ENCODE measurements at places on chromosomes 3 and 15. TPM values are rescaled to one million over a fixed set of nuclear protein-coding genes. Genes with fewer than 3 reads are reported as not detected.

PFKFB4 gene
- 15.8 TPM for total RNA-seq

ZDHHC19 gene
- total RNA-seq = 0.91 TPM

CPB1 gene
- total RNA-seq = 0.31 TPM

NT5DC2 gene
- total RNA-seq = 27.3 TPM

GABRB3 gene
- total RNA-seq = 90.6 TPM

CCRL2 gene
- total RNA-seq = 0.85 TPM

PDZRN3 gene
- total RNA-seq = 53.9 TPM

SOX2 gene
- total RNA-seq = 83.2 TPM

GUCA1C gene
- not detected for total RNA-seq

CAPN7 gene
- total RNA-seq = 52.0 TPM

WNT7A gene
- total RNA-seq = 4.2 TPM

HCN4 gene
- 3.0 TPM for total RNA-seq

RTP3 gene
- not detected for total RNA-seq

GOLGA6L10 gene
- total RNA-seq = 2.0 TPM

PATL2 gene
- total RNA-seq = 0.63 TPM

NANOGP8 gene
- not detected for total RNA-seq

VIPR1 gene
- total RNA-seq = 37.4 TPM

SPESP1 gene
- 0.79 TPM for total RNA-seq

HRH1 gene
- 14.3 TPM for total RNA-seq

FANCD2OS gene
- total RNA-seq = not detected

GP5 gene
- 0.26 TPM for total RNA-seq

TNNC1 gene
- not detected for total RNA-seq

SCN5A gene
- 1.0 TPM for total RNA-seq

ZNF660 gene
- total RNA-seq = 9.8 TPM

ROPN1B gene
- total RNA-seq = 1.0 TPM

CHL1 gene
- total RNA-seq = 144 TPM

KLHL40 gene
- not detected for total RNA-seq

CAND2 gene
- total RNA-seq = 32.2 TPM

MUSTN1 gene
- total RNA-seq = 2.1 TPM

NECTIN3 gene
- total RNA-seq = 32.7 TPM

ZBBX gene
- total RNA-seq = 28.6 TPM

TPM1 gene
- 215 TPM for total RNA-seq

GOLGA8J gene
- total RNA-seq = not detected

TM4SF18 gene
- total RNA-seq = 5.7 TPM

FETUB gene
- total RNA-seq = 1.2 TPM

TMEM40 gene
- not detected for total RNA-seq

CCR2 gene
- total RNA-seq = not detected

CEMIP gene
- total RNA-seq = 12.0 TPM

ARPP19 gene
- 380 TPM for total RNA-seq

CLDN11 gene
- total RNA-seq = 311 TPM

CDHR4 gene
- not detected for total RNA-seq

POLQ gene
- total RNA-seq = 0.52 TPM

SAXO2 gene
- total RNA-seq = 8.3 TPM

GPR62 gene
- 17.1 TPM for total RNA-seq

UROC1 gene
- 0.56 TPM for total RNA-seq
